ENCODE measurements at places on chromosomes 4 and X.

DNA sequence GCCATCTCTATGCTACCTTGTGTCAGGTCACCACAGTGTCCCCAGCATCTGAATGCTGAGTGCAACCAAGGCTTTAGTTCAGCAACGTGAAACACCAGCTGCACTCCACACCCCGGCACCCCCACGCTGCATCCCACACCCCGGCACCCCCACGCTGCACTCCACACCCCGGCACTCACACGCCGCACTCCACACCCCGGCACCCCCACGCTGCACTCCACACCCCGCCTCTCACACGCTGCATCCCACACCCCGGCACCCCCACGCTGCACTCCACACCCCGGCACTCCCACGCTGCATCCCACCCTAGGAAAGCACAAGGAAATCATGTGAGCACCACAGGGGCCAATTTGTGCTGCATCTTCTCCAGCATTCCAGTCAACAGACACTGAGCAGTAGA is 199.8 kb upstream of the FRG1 start:
- no peak for DNase-seq

DNA sequence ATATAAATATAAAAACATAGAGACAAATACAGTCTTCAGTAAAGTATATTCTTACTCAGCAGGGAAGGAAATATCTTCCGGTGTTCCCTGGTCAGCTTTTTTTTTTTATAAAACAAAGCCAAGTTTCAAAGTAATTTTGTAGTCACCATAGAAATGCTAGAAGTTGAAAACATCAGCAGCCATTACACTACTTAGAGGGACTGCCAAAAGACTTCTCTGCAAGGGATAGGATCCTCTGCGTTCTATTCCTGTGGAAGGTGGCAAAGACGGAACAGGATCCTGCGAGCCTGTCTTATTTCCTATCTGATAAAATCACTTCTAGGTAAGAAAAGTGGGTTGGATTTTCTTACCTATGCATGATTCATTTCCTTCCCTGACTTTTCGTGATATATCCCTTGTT is 19.4 kb downstream of the CLDN22 start:
- no peak for DNase-seq

DNA sequence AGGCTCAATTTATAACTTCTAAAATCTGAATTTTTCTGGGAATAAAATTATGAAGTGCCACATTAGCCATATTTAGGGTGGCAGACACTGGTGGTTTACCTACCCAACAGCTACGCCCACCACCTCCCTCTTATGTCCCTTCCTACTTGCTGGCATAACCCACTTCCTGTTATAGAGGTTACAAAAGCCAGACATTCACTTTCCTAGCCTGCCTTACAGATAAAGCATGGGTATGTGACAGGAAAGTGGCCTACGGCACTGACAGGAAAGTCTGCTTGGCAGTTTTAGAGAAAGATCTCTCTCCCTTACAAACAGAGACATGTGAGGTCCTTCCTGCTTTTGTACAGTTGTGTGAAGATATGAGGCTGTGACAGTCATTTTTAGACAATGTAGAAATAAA is 12.4 kb downstream of the DDX53 start:
- no peak for DNase-seq

DNA sequence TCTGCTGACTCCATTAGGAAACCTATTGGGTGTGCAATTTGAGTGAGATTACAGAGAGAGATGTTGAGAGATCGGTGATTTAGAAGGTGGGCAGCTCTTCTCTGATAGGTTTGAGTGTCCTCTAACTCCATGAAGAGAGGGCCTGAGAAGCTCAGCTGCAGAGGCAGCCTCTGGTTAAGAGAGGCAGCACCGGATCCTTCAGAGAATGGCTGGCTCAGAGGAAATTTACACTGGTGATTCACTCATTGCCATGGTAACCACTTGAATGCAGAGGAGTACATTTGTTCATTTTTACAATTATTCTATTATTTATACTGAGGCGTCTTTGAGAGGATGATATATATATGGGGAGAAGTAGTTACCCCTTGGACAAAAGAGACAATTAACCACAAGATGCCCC is 171.7 kb downstream of the PDGFRA start:
- DNase-seq = no peak

- no peak for DNase-seq
Measured at GRCh38 chr4:132863619-132864018, 285.5 kb upstream of the PCDH10 start.

DNA sequence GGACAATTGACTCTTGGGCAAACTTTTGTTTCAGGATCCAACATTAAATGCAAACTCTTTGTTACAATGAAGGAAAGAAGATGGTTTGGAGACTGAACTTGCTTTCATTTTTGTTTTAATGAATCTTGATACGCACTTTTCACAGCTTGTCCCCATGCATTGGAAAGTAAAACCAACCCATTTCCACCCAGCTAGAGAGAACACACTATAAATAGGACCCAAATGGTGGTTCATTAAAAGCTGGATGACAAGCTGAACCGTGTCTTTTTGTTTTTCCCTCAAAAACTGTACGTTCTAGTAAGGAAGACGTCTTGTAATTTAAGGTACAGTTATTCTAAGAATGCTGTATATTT is 95.3 kb upstream of the EGFL6 start:
- DNase-seq = no peak

GRCh38 chr4:114320126-114320525 is 278.5 kb upstream of the UGT8 start:
- DNase-seq = no peak

GRCh38 chr4:181682367-181683047 is 560.7 kb upstream of the TENM3 start:
- no peak for DNase-seq

- no peak for DNase-seq
Measured at GRCh38 chr4:171478181-171478580, 335.0 kb upstream of the GALNTL6 start.

DNA sequence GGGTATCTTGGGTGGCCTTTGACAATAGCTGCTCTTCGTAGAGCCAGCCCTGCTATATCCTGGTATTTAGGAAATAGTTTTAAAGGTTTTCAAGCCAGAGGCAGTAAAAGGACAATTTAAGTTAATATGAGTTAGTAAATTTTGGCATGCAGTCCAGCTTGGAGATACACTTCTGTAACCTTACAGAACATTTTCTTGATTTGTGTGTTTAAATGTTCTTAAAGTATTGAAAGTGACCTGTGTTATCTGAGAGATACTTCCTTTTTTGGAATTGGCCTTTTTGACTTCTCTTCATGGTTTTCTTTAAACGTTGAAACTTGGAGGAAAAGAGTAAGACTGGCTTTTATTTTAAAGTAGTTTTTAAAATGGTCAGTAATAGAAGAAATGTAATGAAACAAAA is 25.5 kb downstream of the PDLIM5 start:
- DNase-seq = no peak

DNA sequence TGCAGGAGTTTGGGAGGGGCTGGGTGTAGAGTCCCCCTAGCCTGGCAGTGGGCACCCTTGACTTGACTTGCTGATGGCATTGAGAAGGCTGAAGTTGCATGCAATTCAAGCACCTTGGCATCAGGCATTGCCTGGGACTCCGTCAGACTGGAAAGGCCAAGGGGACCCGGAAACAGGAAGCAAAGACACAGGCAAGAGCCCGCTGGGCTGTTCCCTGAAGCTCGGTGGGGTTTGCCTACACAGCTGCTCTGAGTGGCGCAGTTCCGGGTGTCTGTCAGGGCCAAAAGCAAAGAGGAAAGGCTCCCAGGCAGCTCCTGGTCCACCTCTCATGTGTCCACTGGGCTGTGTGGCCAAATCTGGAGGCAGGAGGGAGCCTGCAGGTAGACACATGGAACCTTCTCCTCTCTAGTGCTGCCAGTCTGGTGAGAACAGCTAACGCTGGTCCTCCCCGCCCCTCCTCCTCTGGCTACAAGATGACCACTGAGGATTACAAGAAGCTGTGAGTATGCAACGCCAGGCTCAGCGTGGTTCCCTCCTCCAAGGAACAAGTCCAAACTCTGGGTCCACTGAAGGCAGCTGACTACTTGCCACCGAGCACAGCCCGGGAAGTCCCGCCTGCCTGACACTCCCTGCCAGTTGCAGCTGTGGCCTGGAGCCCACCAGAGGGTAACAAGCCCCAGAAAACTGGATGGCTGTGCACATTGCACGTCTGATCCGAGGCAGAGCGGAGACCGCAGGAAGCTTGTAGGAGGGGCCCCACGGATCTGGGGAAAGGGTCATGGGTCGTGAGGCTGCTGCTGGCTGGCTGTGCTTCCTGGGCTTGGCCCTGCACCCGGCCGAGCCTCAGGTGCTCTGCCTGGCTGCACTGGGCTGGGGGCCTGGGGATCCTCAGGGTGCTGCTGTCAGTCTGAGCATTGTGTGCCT is 20.1 kb downstream of the ZNF185 start:
- no peak for DNase-seq

- DNase-seq = no peak
Measured at GRCh38 chr4:76562161-76562560, 127.1 kb downstream of the SHROOM3 start.

DNA sequence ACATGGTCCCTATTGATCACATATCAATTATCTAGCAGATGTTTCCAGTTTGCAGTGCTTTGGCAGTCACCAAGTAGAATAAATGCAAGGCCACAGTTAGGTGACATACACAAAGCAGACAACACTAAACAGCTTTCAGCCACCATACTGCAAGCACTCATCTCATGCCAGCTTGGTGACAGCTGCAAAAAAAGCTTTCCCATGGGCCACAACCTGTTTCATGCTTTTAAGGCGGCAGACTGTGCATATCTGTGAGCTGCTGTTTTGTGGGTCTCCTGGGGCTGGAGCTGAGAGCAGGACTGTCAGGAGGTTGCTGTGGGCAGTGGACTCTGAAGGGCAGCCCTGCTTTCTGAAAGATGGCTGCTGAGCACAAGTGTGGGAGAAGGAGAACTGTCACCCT is 82.6 kb downstream of the FHDC1 start:
- DNase-seq = no peak

DNA sequence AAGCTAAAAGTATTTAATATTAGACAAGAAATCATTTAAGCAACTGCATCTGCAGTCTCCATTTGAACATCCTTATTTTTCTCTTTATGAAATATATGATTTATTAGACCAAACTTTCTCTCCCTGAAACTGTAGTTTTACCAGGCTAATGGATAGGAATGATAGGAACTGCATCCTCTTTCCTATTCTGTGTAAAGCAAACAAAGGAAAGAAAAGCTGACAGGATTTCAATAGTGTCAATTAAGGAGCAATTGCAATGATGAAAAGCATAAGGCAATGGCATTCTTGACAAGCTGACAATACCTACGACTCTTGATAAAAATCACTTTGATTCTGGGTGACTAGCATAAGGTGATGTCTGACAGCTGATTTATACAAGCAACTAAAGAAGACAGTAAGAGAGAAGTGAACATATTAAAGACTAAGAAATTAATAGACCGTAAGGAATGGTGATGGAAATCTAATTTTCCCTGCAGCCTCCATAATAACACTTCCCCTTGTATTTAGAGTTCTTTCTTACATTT is 502.5 kb downstream of the TECRL start:
- DNase-seq = no peak

- no peak for DNase-seq
Measured at GRCh38 chr4:30601070-30601865, 118.9 kb upstream of the PCDH7 start.

DNA sequence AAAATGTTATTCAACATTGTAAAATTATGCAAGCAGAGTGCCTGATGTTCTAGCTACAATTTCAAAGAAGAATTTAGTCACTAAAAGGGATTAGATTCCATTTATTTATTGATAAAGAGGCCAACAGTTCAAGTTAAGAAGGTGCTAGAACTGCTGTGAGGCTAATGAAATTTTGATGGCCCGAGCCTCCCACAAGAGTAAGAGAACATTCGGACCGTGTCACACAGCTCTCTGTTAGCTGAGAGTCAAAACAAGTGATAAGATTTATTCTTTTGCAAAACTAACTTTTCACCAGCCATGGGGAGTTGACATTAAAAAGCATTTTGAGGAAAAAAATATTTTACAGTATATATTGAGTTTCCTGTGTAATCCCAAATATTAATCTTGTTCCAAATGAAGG is 106.8 kb downstream of the TENM3 start:
- DNase-seq = no peak

- DNase-seq = no peak
Measured at GRCh38 chrX:130829526-130830515, 73.2 kb downstream of the ENOX2 start.

DNA sequence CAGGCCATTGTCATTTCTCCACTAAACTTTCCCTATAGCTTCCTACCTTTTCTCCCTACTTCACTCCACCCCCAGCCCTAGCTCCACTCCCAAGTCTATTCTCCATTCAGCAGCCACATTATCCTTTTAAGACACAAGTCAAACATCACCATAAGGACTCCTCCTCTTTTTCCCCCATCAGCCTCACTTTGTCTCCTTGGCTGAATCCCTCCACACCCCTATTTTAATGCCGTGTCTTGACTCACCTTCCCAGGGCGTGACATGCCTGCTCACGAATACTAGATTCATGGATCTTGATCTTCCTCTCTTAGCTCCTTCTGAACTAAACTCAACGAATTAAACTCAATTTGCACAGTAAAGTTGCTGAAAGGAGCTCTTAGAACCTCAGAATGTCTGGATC is 281.9 kb downstream of the PTTG2 start:
- DNase-seq = no peak

GRCh38 chrX:138777230-138777629 is 65.7 kb upstream of the FGF13 start:
- no peak for DNase-seq

DNA sequence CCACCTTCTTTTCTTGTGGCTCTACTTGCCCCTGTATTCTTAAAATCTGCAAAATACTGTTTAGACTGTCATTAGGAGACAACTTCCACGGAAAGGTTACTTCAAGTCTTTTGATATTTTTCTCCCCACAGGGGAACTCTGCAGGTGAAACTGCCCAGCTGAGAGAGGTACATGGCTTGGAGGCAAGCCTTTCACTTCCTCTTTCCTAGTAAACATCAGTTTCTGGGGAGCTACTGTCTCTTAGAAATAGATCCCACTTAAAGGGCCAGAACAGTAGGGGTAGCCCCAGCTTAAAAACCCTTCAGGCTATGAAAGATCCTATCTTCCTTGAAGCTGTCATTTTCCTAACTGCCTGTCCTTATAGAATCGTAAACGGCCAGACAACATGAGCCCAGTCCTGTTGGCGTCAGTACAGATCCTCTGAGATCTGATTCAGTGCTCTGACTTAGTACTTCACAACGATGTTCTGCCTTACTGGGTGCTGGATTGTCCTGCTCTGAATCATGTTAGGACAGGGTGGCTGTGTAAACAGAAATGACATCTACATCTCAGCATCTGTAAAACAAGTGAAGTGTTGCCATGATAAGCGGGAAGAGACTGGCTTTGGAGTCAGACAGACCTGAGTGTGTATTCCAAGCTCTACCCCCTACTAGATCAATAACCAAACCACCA is 102.1 kb downstream of the ITIH6 start:
- no peak for DNase-seq

DNA sequence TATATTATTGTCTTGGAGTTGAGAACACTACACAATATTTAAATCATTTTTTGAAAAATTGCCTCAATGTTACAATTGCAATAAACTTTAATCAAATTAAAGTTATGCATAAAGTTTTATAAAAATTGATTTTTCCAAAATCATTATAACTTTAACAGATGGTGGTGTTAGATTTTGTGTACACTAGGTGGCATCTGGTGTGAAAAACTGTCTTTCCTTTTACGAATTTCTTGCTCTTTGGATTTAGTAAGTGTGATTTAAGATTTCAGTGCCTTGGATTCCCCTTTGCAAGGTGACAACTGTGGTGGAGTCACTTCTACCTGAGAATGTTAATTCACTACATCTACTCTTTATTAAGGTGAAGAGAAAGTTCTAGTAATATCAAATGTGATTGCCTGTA is 91.6 kb downstream of the AREG start:
- no peak for DNase-seq
